ENCODE measurements at places on chromosomes 13 and 19. TPM values are rescaled to one million over a fixed set of nuclear protein-coding genes. Genes with fewer than 3 reads are reported as not detected.
A peak's percentile ranks its signal among the peaks of the same experiment; 100 is the strongest.

- no peaks in the 10 kb centered on the region for H3K4me1 ChIP-seq
- peaks cover 78% of the 10 kb centered on the region for H3K36me3 ChIP-seq
- no peak for DNase-seq
- no peak overlapping the region for H3K4me3 ChIP-seq
Observed at GRCh38 chr19:23222998-23223652, 27.1 kb downstream of the ZNF724 start.

GRCh38 chr19:10762656-10763055 lies 44.8 kb downstream of the DNM2 start:
- H3K4me3 ChIP-seq: no peak overlapping the region
- no peaks in the 10 kb centered on the region for H3K27me3 ChIP-seq
- peaks cover 65% of the 10 kb centered on the region for H3K4me1 ChIP-seq
- peak; percentile 46 for DNase-seq
- H3K36me3 ChIP-seq: peaks cover 31% of the 10 kb centered on the region
- H3K27ac ChIP-seq: peak overlapping the region; percentile 89

DNA sequence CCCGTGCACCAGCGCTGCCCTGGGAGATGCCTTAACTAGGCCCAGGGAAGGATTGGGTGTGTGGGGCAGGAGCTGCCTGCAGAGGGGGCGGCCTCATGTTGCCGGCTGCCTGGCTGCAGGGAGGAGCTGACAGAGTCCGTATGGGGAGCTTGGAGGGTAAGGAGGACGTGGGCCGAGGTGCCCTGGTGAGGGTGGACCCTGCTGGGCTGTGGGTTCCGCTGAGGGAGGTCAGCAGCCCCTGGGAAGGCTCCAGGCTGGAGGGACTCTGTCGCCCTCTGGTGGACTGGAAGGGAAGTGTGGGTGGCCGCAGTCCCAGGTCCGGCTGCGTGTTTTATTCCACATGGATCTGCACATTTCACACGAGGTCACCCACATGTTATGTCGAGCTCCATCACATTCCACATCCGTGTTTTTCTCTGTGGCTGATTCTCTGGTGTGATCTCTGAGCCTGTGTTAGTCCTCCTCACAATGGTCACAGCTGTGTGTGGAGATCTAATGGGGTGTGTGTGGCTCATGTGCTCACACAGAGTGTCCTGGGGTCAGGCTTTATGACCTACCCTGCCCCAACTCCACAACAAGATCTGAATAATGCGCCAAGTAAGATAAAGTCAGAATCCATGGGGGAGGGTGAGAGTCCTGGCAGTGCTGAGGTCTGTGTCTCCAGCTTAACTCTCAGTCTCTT lies 1.8 kb upstream of the CEACAM8 start:
- H3K27ac ChIP-seq: no peak overlapping the region
- peaks cover 12% of the 10 kb centered on the region for H3K27me3 ChIP-seq
- DNase-seq: peak; percentile 63
- H3K4me3 ChIP-seq: no peak overlapping the region
- H3K36me3 ChIP-seq: no peaks in the 10 kb centered on the region
- H3K4me1 ChIP-seq: no peaks in the 10 kb centered on the region

- DNase-seq: peak; percentile 92
- H3K27me3 ChIP-seq: no peaks in the 10 kb centered on the region
- no peaks in the 10 kb centered on the region for H3K36me3 ChIP-seq
- H3K4me3 ChIP-seq: no peak overlapping the region
- H3K27ac ChIP-seq: no peak overlapping the region
Observed at GRCh38 chr19:47391510-47392223, 27.7 kb downstream of the MEIS3 start.

- H3K36me3 ChIP-seq: no peaks in the 10 kb centered on the region
- no peaks in the 10 kb centered on the region for H3K4me1 ChIP-seq
- no peak overlapping the region for H3K27ac ChIP-seq
- H3K4me3 ChIP-seq: no peak overlapping the region
Observed at GRCh38 chr13:80082396-80083080, 258.4 kb downstream of the SPRY2 start.

GRCh38 chr19:53868091-53868891 lies 608 bp downstream of the MYADM start:
- DNase-seq: peak; percentile 61
- H3K36me3 ChIP-seq: peaks cover 21% of the 10 kb centered on the region
- peak overlapping the region; percentile 78 for H3K27ac ChIP-seq
- peak overlapping the region; percentile 91 for H3K4me3 ChIP-seq
- no peaks in the 10 kb centered on the region for H3K27me3 ChIP-seq
- peaks cover 40% of the 10 kb centered on the region for H3K4me1 ChIP-seq

- H3K27ac ChIP-seq: peak overlapping the region; percentile 92
- no peaks in the 10 kb centered on the region for H3K27me3 ChIP-seq
- H3K4me1 ChIP-seq: peaks cover 98% of the 10 kb centered on the region
- no peak overlapping the region for H3K4me3 ChIP-seq
- peaks cover 14% of the 10 kb centered on the region for H3K36me3 ChIP-seq
Observed at GRCh38 chr19:15289673-15290072, 42.7 kb downstream of the BRD4 start.

DNA sequence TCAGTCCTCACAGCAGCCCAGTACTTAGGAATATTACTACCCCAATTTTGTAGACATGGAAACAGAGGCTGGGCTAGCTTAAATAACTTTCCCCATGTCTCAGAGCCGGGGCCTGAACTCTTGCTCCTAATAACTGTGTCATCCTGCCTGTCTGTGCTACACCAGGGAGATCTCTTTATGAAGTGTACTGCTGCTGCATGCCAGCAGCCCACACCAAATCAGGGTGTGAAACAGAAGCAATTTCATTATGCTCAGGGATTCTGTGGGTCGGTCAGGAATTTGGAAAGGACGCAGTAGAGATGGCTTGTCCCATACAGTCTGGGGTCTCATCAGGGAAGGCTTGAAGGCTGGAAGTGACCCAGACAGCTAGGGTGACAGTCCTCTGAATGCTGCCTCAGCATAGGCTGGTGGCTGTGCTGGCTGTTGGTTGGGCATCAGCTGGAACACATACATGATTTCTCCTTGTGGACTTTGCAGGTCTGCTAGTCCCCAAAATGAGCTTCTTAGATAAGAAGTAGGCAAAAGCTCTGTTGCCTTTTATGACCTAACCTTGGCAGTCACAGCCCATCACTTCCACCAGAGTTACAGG lies 22.6 kb downstream of the ZNF507 start:
- H3K27ac ChIP-seq: no peak overlapping the region
- no peak for DNase-seq
- peaks cover 29% of the 10 kb centered on the region for H3K4me1 ChIP-seq
- peaks cover 79% of the 10 kb centered on the region for H3K36me3 ChIP-seq
- H3K27me3 ChIP-seq: no peaks in the 10 kb centered on the region

DNA sequence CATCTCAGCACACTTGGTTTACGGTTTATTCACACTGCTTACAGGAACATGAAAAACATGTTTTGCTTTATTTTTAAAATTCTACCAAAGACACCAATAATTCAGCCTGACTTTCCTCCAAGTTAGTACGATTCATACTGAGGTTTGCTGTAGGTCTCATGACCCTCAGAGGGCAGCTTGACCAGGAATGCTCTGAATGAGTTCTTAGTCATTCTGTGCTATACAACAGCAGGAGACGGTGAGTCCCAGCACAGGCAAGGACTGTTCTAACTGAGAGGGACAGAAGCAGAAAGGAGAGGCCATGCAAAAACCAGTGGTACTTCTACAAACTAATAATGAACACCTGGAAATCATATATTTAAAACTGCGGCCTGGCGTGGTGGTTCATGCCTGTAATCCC lies 6.4 kb downstream of the GRTP1 start:
- H3K36me3 ChIP-seq: no peaks in the 10 kb centered on the region
- peaks cover 4% of the 10 kb centered on the region for H3K4me1 ChIP-seq
- no peak overlapping the region for H3K27ac ChIP-seq

DNA sequence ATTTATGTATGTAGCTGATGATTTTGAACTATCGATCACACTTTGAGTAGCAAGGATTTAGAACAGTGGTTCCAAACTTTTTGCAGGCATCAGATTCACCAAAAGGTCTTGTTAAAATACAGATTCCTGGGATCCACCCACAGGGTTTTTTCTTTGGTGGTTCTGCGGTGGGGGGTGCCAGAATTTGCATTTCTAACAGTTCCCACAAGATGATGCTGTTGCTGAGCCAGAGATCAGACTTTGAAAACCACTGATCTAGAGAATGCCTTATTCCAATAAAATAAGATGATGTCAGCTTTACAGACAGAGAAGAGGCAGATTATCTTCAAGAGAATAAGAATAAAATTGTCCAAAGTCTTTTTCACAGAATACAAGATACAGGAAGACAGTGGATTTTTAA lies 80.9 kb upstream of the SHISA2 start:
- H3K27me3 ChIP-seq: peaks cover 7% of the 10 kb centered on the region
- peak; percentile 6 for DNase-seq
- H3K27ac ChIP-seq: no peak overlapping the region
- no peak overlapping the region for H3K4me3 ChIP-seq
- H3K4me1 ChIP-seq: no peaks in the 10 kb centered on the region

DNA sequence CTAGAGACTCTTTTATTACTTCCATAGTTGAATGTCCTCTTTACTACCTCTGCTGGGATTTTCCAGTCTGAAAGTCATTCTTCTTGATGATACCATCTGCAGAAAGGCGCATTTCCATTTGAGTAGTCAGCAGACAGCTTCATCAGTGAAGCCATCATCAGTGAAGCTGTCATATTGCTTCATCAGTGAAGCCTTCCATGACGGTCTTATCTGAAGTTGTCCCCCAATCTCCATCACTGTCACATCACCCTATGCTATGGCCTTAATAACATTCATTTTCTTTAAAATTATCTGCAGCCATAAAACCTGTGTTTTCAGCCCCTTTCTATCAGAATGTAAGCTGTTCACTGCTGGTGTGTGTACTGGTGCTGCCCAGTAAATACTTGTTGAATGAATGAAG lies 151.6 kb downstream of the B3GLCT start:
- H3K27ac ChIP-seq: no peak overlapping the region
- DNase-seq: no peak
- H3K36me3 ChIP-seq: no peaks in the 10 kb centered on the region
- H3K27me3 ChIP-seq: peaks cover 14% of the 10 kb centered on the region
- no peak overlapping the region for H3K4me3 ChIP-seq

ZNF625 gene
- 5.5 TPM for total RNA-seq

PRR36 gene
- total RNA-seq: 0.14 TPM

NLRP7 gene
- total RNA-seq: not detected

ZNF850 gene
- 10.7 TPM for total RNA-seq

ABCA7 gene
- 14.4 TPM for total RNA-seq

TEX26 gene
- not detected for total RNA-seq
